ENCODE measurements at places on chromosomes 3 and 15.

- no peak for DNase-seq
Measured at GRCh38 chr15:94691169-94691568, 459.8 kb downstream of the MCTP2 start.

DNA sequence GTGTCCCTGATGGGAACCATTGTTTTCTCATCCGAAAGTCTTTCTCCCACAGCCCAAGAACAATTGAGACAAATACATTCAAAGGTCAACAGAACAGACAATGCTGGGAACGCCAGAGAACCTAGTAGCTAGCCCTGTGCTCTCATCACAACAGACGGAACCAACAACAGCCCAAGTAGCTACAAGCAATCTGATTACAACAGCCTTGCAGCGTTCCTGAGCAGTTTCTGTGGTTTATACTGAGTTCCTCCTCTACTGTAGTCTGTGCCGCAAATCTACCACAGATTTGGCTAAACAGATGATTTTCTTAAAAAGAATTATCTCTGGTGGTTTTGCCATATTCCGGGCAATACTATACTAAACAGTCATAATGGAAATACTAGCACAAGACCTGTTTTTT, 435.6 kb downstream of the MECOM start:
- DNase-seq, result no peak

- DNase-seq, result no peak
Measured at GRCh38 chr3:127411083-127411727, 123.4 kb upstream of the PRR20G start.

- no peak for DNase-seq
Measured at GRCh38 chr15:77226652-77227051, 155.7 kb upstream of the TSPAN3 start.

- DNase-seq, result no peak
Measured at GRCh38 chr3:95387242-95388021, 1324.6 kb downstream of the NSUN3 start.

GRCh38 chr3:58575971-58576652, 1.1 kb downstream of the FAM107A start:
- DNase-seq, result peak; percentile 88

- no peak for DNase-seq
Measured at GRCh38 chr3:84960581-84960980, 1.8 kb downstream of the CADM2 start.

DNA sequence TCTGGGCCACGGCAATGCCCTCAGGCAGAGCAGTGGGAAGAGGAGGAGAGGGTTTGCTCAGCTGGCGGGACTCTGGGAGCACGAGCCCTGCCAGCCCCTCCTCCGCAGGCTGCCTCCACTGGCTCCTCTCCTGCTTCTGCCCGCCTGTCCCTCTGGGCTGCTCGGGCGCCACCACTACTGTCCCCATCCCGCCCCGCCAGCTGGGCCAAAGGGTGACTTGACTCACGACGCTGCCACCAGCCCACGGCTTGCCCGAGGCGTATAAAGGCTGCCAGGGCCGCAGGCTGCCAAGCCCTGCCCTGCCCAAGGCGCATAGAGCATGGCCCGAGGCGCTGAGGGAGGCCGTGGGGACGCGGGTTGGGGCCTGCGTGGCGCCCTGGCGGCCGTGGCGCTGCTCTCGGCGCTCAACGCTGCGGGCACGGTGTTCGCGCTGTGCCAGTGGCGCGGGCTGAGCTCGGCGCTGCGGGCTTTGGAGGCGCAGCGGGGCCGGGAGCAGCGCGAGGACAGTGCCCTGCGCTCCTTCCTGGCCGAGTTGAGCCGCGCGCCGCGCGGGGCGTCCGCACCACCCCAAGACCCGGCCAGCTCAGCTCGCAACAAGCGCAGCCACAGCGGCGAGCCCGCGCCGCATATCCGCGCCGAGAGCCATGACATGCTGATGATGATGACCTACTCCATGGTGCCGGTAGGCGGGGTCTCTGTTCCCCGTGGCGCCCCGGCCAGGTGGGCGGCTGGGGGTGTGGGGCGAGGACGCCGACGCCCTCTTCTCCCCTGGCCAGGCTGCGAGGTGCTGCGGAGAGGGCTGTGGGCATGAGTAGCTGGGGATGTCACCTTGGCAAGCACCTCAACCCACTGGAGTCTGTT, at the start of gene GLDN:
Gene GLDN, plus strand, starts transcription at position 290 of the 861 bp plus-strand sequence. Its CDS starts 30 bp downstream, at position 320.
- DNase-seq, result no peak

- no peak for DNase-seq
Measured at GRCh38 chr3:176795891-176796290, 401.4 kb downstream of the TBL1XR1 start.

GRCh38 chr3:59872128-59872527, 822.3 kb upstream of the CFAP20DC start:
- DNase-seq, result no peak

DNA sequence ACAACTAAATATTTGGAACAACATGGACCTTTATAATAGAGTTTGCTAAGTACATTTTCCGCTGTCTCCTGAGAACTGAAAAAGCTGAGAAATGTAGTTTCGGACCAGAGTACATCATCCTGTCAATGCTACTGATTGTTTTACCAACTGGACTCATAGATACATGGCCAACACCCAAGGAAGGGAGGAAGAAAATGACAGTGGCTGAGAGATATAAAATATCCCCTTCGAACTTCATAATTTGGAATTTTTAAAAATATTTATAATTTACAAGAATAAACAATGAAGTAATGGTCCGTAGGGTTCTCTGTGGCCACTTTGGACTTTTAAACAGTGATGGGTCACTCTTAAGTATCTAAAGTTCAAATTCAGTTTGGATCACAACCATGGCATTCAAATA, 1042.7 kb downstream of the MCTP2 start:
- no peak for DNase-seq

DNA sequence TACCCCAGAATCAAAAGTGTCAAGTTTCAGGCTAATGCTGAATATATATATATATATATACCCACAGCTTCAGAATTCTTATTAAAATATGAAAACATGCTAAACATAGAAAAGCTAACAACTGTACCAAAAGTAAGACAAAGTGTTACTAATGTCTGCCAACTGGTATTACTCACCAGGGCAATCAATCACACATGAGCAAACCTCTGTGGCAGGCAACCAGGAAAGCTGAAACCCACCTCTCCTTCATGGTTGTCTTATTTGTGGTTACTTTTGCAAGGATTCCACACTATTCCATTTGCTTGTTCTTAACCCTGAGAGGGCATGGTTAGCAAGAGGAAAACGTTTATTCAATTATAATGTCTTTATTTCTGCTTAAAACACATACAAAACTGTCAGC, 512.3 kb upstream of the MDFIC2 start:
- DNase-seq, result no peak

DNA sequence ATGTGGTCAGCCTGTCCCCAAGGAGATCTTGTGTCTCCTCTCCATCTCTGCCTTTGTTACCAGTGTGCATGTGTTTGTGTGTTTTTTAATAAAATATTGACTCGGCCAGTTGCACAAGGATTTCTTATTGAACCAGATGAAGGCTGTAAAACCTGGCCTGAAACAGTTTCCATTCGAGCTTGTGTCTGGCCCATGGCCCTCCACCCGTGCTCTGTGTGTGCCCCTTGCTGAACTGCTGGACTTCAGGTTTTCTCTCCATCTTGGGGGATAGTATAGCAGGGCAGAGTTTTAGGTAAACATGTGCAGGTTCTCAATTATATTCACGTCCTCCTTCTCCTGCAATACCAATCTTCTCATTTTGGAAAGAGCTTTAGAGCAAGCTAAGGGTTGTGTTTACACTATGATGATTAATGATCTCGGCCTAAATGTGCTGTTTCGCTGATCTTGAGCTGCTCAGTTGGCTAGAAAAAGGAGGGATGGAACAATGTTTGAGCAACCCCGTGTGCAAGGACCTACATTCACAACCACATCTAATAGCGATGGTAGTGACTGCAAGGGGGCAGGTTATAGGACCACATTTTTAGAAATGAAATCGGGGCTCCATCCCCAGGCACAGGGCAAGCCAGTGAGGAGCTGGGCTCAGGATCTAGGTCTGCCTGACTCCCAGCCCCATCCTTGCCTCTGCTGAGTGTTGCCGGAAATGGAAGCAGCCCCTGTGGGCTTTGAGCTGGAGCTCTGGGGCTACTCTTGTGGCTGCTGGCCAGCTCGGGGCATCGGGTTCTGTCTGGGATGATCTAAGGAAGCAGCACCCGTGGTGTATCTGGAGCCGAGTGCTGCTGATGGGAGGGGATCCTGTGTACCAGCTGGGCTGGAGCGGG, 47.7 kb downstream of the CMTM6 start:
- DNase-seq, result peak; percentile 63

- no peak for DNase-seq
Measured at GRCh38 chr3:15703346-15703745, 94.4 kb downstream of the ANKRD28 start.

GRCh38 chr15:66039117-66039871, 170.0 kb downstream of the RAB11A start:
- DNase-seq, result no peak

GRCh38 chr3:41323467-41324155, 124.3 kb downstream of the CTNNB1 start:
- DNase-seq, result no peak

GRCh38 chr3:184715943-184716621, 4.2 kb upstream of the MAGEF1 start:
- no peak for DNase-seq

All from cerebellar cortex (tissue), 1 donor.